ENCODE measurements at places on chromosomes 3 and 15. TPM values are rescaled to one million over a fixed set of nuclear protein-coding genes. Genes with fewer than 3 reads are reported as not detected.
A peak's percentile ranks its signal among the peaks of the same experiment; 100 is the strongest.

ZNF280D gene
- 88.4 TPM for total RNA-seq

- DNase-seq = no peak
Observed at GRCh38 chr3:54914180-54914579, 13.7 kb downstream of the LRTM1 start.

CHRM5 gene
- total RNA-seq = not detected

- DNase-seq = no peak
Observed at GRCh38 chr15:36797128-36797527, 217.7 kb downstream of the CDIN1 start.

- no peak for DNase-seq
Observed at GRCh38 chr15:31266712-31267111, 59.9 kb upstream of the KLF13 start.

DNA sequence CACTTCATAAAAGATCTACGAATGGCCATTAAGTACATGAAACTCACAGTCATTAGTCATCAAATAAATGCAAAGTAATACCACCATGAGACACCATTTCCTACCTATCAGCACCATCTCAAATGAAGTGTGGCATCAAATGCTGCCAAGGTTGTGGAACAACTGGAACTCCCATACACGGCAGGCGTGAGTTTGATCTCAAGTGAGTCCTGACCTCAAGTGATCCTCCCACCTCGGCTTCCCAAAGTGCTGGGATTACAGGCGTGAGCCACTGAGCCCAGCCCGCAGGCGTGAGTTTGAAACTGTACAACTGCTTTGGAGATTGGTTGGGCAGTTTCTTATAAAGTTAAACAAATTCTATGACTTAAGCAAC is 28.8 kb upstream of the HDAC11 start:
- DNase-seq = peak; percentile 51

DNA sequence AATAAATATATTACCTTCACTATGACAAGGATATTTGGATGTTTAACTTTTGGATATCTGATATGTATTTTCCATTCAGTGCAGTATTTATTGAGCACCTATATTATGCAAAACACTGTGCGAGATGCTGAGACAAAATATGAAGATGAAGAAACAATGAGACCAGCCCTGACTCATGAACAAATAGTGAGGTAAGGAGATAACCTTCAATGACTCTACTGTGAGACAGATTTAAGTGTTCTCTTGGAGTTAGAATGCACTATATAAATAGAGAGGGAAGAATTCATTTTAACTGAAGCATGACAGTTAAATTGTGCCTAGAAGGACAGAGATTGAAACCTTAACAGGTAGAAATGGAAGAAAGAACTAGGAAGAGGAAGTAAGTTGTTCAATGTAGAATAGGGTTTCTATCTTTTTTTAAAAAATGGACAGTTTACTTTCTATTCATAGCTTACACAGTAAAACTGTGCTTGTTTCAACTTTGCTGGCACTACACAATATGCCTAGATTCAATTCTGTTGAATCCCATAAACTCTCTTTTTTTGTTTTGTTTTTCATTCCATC is 124.2 kb downstream of the ZBTB20 start:
- no peak for DNase-seq

DNA sequence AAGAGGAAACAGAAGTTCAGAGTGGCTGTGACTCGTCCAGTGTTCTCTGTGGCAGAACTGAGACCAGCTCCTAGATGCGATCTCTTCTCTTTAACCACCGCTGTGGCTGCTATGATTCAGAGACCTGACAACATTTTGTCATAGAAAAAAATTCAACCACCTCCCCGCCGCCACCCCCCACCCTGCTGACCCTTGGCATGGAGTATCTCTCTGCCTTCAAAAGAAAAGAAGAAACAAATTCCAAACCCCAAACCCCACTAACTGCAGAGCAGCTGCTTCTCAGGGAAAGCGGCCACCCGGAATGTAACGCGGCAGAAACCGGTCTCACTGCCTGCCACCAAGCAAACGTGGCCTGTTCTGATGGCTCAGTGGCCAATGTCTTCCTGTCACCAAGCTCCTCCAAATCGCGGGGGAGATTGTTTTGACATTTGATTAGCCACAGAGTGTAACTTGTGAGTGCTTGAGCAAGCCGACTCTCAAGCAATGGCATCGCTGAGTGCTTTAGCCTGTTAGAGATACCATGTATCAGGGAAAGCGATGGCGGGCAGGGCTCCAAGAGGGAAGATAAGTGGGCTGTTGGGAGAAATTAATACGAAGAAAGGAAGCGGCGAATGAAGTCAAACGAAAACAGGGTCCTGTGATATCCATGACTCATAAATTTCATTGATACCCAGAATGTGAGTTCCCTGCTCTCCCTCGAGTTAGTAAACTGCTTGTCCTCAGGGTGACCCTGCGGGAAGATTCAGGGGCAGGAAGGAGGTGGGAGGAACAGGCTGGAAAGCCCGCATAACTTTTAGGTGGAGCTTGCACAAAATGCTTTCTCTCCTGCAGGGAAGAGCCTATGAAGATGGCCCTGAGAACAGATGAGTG is 44.8 kb upstream of the TLE3 start:
- DNase-seq = peak; percentile 91

IRAK2 gene
- 6.8 TPM for total RNA-seq

ECE2 gene
- not detected for total RNA-seq

GRCh38 chr3:4065085-4065484 is 238.1 kb upstream of the SETMAR start:
- no peak for DNase-seq

- no peak for DNase-seq
Observed at GRCh38 chr3:172274906-172275305, 173.3 kb downstream of the GHSR start.

TICRR gene
- 1.7 TPM for total RNA-seq

DNA sequence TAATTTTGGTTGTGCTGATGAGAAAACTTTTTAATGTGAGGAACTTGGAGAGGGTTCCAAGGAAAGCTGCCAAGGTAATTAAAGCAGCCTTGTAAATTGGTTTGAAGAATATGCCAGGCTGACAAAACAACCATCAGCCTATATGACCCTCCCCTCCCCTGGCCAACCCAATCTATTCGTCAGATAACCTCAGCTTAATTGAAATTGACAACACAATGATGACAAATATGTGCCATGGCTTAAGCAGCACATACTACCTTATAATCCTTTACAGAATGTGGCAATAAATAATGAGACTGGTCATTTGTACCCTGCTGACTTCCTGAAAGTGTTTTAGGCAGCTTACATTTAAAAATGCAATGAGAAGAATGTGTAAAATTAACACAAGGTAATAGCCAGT is 118.2 kb downstream of the EFHB start:
- DNase-seq = no peak

DNA sequence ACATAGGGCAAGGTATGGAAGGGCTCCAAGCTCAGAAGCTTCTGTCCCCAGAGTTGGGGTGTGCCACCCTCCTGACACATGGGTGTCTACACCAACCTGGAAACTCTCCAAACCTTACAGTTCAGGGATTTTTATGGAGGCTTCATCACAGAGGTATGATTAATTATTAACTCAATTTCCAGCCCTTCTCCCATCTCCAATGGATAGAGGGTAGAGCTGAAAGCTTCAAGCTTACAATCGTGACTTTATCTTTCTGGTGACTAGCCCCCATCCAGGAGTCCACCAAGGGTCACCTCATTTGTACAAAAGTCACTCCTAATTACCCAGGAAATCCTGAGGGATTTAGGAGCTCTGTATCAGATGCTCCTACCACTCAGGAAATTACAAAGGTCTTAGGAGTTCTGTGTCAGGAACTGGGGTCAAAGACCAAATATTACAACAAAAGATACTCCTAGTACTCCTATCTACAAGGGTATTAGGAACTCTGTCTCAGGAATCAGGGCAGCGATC is 62.7 kb downstream of the TFDP2 start:
- DNase-seq = no peak

- DNase-seq = peak; percentile 43
Observed at GRCh38 chr3:52843108-52843865, 8.5 kb upstream of the MUSTN1 start.

DNA sequence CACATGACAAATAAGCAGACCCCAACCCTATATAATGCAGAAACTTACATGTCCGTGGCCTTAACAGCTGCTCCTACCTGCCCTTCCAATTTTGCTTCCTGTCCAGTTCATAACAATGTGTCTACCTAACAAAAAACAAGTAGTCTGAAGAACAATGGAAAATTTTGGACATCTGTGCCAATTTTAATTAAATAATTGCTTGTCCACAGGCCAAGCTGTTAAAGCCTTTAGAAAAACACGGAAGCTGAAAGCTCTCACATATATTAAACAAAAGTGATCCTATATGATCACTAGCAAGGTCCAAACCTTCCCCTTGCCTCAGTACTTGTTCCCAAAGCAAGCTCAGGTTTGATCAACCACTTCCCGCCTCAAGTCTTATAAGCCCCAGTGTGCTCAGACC is 37.1 kb downstream of the MAGI1 start:
- no peak for DNase-seq
